Esophagus mucosa (tissue), 1 donor: ENCODE measurements at places on chromosomes 6 and 20. TPM values are rescaled to one million over a fixed set of nuclear protein-coding genes. Genes with fewer than 3 reads are reported as not detected.

Gene TREM2
- 1.7 TPM for total RNA-seq

Gene MACROD2
- total RNA-seq = 2.2 TPM

- no peak for ATAC-seq
These were observed 30.8 kb downstream of the AGPAT4 start for GRCh38 chr6:161242779-161243693.

- no peak for ATAC-seq
These were observed 185.1 kb downstream of the JARID2 start for GRCh38 chr6:15430931-15431405.

GRCh38 chr6:5308066-5308465 is 46.8 kb downstream of the FARS2 start:
- ATAC-seq = no peak

DNA sequence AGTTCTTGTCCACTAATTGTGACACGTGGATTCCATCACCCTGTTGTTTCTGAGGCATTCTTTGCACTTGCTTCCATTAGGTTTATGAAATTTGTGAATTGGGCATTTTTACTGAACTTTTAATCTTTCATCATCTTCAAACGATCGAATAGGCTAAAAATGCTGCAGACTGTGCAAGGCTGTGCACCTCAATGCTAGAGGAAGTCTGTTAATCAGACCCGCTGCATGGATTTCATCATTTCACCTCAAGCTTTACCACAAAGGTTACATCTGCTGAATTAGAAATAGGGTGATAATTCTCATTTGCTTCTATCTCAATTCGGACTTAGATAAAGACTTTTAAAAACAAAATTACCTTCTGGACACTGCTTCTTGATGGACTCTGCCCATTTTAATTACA is 27.8 kb upstream of the F13A1 start:
- no peak for ATAC-seq

Gene LPIN3
- total RNA-seq = 15.7 TPM

Gene CCM2L
- total RNA-seq = 1.2 TPM

DNA sequence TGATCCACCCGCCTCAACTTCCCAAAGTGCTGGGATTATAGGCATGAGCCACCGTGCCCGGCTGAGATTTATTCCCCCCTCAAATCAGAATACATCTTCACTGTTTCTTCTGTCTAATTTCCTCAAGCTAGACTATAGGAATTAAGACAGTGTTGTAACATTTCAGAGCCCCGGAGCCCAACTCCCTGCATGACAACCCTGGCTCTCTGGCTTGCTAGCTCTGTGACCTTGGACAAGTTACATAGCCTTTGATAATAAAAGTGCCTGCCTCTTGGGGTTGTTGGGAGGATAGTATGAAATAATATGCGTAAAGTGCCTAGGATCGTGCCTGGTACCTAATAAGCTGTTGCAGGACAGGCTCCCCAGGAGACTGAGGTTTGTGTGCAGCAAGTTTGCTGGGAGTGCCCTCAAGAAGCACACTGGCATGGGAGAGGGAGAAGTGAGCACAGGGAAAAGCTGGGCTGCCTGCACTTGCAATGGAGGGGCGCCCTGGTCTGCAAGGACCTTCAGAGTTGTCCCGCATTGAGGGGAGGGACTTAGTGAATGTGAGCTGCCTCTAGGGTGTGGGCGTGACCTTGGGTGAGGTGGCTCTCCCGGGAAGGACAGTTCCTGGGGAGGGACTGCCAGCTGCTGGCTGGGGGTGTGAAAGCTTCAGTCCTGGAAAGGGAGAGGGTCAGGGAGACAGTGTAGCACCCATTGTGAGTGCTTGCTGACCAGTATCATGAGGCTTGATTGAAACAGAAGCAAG is 43.4 kb downstream of the TAF8 start:
- ATAC-seq = peak; percentile 13

Gene UFL1
- total RNA-seq = 20.5 TPM

Gene MYMX
- 0.44 TPM for total RNA-seq

Gene PNLDC1
- not detected for total RNA-seq

DNA sequence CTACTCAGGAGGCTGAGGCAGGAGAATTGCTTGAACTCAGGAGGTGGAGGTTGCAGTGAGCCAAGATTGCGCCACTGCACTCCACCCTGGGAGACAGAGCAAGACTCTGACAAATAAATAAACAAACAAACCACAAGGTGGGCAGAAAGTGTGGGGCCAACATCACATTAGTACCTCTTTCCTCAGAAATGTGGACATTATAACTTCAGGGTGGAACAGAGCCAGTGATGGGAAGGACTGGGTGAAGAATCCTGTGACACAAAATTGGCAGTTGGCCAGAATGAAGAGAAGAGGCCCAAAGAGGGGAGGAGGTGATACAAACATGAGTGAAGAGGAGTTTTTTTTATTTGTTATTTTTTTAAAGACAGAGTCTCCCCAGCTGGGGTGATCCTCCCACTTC is 50.6 kb downstream of the NUP153 start:
- ATAC-seq = no peak

GRCh38 chr6:22029171-22029570 is 267.7 kb downstream of the PRL start:
- ATAC-seq = no peak
